Cardiac fibroblast (primary cell): ENCODE measurements at places on chromosomes 12 and 14.

DNA sequence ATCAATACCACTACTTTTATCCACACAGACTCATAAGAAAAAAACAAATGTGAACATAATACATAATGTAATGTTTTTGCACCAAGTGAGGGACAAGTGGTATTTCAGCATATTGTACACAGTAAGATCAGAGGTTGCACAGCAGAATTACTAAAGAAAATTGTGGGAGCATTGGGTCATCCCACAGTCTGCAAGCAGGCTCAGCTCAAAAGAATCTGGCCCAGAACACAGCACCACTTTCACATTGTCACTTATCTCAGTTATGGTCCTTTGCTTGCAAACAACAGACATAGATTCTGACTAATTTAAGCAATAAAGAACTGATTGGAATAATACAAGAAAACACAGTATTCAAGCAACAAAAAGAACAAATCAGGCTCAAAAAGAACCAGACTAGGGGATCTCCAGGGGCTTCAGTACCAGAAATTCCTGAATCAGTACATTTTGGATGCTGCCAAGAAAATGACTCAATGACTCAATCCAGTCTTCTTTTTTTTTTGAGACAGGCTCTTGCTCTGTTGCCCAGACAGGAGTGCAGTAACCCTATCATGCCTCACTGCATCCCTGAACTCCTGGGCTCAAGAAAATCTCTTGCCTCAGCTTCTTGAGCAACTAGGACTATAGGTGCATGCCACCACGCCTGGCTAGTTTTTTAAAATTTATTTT lies 42.9 kb upstream of the EEA1 start:
- DNase-seq = peak; percentile 94

DNA sequence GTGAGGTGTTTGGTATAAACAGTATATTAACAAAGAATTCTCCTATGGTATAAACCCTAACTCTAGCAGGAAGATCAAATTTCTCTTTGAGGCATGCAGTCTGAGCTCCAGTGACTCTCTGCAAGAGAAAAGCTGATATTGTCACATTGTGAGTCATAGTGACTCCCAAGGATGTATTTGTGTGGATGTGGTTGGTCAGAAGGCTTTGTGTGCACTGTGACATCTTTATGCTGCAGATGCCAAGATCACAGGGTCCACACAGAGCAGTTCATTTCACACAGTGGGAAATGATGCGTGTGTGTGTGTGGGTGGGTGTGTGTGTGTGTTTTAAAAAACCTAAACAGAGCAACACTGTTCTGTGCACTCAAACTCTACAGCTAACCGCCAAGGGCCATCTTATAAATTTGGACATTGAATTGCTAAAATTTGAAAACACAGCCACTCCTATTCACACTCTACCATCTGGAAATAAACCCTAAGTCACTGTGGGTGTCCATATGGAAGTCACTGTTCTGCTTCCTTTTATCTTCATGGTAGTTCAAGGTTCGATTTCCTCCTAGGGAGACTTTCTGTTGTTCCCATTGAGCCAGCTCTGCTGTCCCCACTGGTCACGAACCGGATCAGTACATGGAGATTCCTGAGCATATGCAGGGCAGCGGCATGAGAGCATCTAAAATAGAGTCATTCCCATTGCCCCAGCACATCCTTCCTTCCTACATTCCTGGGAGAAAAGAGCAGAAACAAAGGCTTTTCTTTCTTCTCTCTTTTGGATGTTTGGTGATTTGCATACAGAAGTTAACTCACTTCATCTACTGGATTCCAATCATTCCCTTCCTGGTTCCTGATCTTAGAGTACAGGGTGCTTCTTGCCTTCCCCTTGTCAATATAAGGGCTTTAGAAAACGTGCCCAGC lies 727.6 kb downstream of the DIO2 start:
- peak; percentile 56 for DNase-seq

- no peak for DNase-seq
Observed at GRCh38 chr12:13950502-13950901, 30.9 kb downstream of the GRIN2B start.

GRCh38 chr14:52080808-52081755 lies 12.2 kb upstream of the NID2 start:
- DNase-seq = peak; percentile 96

DNA sequence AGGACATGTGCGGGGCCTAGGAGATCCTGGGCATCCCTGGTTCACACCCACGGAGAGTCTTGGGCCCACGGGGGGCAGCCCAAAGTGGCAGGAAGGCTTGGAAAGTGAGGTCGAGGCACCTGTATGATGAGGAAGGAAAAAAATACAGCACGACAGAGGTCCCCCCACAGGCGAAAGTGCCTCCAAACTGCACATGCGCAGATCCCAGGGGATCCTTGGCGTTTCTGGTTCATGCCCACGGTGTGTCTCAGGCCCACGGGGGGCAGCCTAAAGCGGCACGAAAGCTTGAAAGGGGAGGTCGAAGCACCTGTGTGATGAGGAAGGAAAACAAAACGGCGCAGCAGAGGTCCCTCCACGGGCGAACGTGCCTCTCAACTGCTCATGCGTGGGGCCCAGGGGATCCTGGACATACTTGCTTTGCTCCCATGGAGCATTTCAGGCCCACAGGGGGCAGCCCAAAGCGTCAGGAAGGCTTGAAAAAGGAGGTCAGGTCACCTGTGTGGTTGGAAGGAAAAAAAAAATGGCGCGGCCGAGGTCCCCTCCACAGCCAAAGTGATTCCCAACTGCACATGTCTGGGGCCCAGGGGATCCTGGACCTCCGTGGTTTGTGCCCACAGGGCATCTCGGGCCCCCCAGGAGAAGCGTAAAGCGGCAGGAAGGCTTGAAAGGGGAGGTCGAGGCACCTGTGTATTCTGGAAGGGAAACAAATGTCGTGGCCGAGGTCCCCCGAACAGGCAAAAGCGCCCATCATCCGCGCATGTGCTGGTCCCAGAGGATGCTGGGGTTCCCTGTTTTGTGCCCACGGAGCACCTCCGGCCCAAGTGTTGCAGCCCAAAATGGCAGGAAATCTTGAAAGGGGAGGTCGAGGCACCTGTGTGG lies 582.6 kb downstream of the ALG10 start:
- no peak for DNase-seq
